Right lung (tissue), 10 donors: ENCODE measurements at places on chromosomes 16 and 17. TPM values are rescaled to one million over a fixed set of nuclear protein-coding genes. Genes with fewer than 3 reads are reported as not detected.

DNA sequence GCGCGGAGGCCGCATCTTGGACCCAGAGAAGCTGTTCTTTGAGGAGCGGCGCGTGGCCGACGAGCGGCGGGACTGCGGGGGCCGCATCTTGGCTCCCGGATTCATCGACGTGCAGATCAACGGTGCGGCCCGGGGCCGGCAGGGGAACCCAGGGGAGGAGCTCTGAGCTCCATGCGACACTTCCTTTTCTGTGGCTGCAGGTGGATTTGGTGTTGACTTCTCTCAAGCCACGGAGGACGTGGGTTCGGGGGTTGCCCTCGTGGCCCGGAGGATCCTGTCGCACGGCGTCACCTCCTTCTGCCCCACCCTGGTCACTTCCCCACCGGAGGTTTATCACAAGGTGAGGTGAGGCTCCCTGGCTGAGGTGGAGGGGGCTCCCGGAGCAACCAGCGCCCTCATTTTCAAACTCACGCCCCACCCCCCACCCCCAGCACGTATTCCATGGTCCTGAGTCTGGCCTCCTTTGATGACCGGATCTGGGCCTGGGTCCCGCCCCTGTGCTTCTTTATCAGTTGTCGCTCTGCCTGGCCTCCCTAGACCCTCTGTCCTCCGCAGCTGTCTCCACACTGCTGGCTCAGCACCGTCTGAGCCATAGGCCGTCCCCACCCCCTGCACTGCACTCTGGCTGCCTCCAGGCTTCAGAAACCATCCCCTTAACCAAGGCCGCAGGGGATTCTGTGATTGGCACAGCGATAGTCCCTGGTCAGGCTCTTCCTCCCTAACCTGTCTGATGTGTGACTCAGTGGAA is 787 bp downstream of the AMDHD2 start:
- DNase-seq = no peak

- no peak for DNase-seq
Observed at GRCh38 chr16:25390761-25391160, 133.1 kb upstream of the ZKSCAN2 start.

HCRT gene
- not detected for polyA plus RNA-seq

- DNase-seq = peak; percentile 46
Observed at GRCh38 chr17:56939869-56940484, 20.9 kb downstream of the COIL start.

GRCh38 chr16:84588991-84589390 is 28.9 kb downstream of the COTL1 start:
- no peak for DNase-seq
